GF-D8 (cell line): ENCODE measurements at places on chromosomes 3 and 15.

GRCh38 chr3:9669720-9670432, 20.6 kb downstream of the MTMR14 start:
- DNase-seq: no peak

GRCh38 chr3:143263852-143264513, 144.4 kb downstream of the CHST2 start:
- DNase-seq: no peak

DNA sequence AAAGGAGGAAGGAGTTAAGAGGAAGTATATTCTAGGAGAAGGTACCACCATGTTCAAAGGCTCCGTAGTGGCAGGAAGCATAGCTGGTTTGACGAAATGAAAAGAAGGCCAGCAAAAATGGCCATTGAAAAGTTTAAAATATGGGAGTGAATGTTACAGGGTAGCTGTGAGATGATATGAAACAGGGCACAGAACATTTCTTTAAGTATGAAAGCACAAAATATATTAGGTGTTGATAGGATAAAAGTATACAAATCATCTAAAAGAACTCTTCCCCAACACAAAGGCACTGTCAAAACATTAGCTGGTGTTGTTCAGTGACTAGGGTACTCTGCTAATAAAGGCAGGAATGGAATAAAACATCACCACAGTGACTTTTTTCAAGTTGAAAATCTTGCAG, 216.2 kb downstream of the LRRN1 start:
- DNase-seq: no peak

DNA sequence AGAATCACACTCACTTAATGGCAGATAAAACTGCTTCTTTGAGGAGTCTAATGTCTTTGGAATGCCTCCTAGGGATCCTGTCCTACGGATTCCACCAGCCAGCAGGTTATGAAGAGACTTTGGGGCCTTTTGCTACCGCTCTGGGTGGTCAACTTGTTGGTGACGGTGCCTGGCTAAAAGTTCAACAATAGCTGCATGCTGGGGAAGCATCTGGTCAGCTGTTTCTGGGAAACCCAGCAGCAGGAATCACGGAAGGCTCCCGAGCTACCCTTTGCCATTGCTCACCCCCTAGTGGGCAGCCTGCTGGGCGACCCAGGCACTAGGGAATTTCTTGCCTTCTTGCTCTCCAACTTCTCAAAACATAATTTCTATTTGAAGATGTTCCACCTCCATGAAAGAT, 263.3 kb downstream of the NEK10 start:
- no peak for DNase-seq

GRCh38 chr15:75810874-75811498, 32.3 kb upstream of the UBE2Q2 start:
- no peak for DNase-seq

DNA sequence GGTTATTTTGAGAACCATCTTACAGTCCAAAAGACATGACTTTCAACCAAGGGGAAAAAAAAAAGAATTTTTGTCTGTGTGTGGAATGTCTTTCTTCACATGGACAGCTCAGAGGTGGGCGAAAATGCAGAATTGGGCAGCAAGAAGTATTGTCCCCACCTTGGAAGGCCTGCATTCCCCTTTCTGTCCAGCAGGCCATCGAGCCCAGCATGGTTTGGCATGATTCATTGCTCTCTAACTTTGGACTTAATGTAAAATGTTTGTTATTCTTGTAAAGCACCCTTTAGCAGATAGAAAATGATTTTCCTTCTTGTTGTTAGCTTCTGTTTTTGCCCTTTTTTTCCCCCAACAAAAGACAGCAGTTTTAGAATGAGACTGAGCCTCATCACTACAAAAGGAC, 12.4 kb downstream of the MYO1E start:
- no peak for DNase-seq
